IMR-90 (cell line): ENCODE measurements at places on chromosomes 2 and 18. TPM values are rescaled to one million over a fixed set of nuclear protein-coding genes. Genes with fewer than 3 reads are reported as not detected.
A peak's percentile ranks its signal among the peaks of the same experiment; 100 is the strongest.

- DNase-seq, result no peak
These were observed 29.7 kb downstream of the HADHA start for GRCh38 chr2:26214759-26215158.

DNA sequence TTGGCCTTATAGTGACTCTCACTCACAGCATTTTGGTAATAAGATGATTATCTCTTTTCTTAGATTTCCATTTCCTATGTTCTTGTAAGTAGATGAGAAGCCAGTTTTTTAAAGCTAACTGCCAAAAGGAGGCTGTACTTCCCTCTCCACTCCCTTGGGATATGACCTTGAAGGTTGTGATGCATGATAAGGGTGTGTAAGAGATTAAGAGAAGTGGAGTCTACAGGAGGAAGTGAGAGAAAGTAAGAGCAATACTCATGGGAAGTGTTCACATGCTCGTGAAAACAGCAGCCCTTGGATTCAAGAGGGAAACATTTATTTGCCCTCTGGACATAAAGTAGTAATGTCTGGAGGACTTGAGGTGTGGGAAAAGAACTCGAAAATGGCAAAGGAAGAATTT, 171.5 kb downstream of the EVA1A start:
- DNase-seq, result no peak

DNA sequence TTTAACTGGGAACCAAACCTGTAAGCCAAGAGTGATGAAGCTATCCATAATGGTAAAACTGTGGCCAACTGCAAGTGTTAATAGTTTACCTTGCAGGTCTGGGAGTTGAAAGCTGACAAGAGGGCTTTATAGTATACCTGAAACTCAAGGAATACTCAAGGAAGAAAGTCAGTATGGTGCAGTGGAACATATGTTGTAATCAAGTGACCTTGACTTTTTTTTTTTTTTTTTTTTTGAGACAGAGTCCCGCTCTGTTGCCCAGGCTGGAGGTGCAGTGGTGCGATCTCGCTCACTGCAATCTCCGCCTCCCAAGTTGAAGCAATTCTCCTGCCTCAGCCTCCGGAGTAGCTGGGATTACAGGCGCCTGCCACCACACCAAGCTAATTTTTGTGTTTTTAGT, 27.6 kb downstream of the VIL1 start:
- no peak for DNase-seq

- peak; percentile 75 for DNase-seq
These were observed 51.8 kb downstream of the LIMS1 start for GRCh38 chr2:108586116-108586515.

DNA sequence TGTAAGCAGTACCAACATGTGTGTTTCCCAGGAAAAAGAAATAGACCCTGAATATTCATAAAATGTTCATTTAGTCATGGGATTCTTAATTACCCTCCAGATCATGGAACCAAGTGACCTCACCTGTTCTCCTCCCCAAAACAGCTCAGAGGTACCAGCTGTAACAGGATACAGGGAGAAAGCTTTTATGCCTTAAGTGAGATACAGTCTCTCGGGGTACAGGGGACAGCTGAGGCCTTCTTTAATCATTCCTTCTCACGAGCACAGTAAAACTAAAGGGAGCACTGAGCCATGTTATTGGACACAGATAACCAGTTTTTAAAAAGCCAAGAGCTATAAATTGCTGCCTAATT, 16.6 kb downstream of the EPHA4 start:
- no peak for DNase-seq

DNA sequence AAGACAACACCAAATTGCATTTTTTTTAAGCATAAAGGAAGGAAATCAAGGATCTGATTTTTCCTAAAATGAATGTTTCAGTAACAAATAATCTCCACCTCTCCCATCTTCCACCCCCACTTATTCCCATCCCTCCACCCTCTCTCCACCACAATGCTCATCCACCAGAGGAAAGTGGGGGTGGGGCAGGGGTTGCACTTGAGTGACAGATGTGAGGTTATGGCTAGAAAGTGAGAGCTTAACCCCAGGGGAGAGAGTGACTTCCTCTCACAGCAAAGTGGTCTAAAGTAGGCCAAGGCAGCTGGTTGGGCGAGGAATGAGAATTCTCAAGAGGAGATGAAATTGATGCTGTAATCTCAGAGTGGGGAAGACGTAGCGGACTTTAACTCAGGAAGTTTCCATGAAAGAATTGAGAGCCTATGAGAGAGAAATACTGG, 104.7 kb downstream of the HNRNPLL start:
- DNase-seq, result no peak

DNA sequence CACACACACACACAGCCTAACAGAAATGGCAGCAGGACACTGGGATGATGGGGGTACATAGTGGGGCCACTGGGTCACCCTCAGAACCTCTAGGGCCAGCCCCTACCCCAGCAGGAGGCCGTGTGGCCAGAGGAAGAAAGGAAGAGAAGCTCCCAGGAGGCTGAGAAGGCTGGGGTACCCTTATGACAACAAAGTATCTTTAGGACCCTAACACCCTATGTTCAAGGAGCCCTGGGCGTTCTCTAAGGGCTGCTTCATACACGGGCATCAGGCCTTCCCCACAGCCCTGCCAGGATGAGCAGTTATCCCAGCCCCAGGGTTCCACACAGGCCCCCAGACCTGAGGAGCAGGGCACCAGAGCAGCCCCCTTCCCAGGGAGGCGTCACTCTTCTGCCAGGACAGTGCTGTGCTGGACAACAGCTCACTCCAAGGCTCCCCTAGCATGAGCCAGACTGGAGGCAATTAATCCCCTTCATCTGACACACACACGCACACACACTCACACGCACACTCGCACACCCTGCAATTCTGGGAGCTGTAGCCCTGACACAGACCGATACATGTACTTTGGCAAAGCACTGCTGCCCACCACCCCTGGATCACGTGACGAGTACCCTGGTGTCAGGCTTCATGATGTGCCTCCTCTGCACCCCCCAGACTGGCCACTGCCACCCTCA, 163.6 kb downstream of the TNS1 start:
- no peak for DNase-seq

DNA sequence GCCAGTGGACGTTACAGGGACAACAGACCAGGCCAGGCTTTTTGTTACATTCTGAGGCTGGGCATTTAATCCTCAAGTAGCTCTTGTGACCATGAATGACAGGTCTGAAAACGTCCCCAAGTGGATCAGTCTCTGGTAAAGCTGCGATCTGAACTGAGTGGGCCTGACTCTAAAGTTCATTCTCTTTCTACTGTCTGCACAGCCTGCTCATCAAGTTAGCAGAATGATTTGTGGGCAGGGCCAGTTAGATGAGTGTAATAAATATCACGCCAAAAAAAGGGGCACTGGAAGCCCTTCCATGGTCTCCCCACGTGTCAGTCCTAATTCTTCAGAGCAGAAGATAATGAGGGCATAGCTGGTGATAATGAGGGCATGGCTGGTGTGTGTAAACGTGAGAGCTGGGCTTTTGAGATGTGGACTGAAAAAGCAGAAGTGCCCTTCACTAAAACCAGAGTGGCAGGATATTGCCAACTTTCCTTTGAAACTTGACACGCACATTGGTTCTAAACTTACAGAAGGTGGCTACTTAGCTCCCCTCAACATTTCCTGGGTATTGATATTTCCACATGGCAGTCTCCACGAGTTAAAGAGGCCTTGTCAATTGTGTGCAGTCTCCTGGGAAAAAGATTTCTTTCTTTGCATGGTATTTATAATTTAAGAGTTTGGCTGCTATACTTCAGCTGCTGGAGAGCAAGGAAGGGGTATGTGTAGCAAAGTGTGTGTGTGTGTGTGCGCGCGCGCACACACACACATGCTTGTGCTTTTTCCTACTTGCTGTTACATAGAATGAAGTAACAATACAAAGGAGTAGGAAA, 72.7 kb upstream of the LYPD6B start:
- DNase-seq, result no peak

GRCh38 chr2:214699236-214699635, 110.2 kb downstream of the BARD1 start:
- peak; percentile 44 for DNase-seq

DNA sequence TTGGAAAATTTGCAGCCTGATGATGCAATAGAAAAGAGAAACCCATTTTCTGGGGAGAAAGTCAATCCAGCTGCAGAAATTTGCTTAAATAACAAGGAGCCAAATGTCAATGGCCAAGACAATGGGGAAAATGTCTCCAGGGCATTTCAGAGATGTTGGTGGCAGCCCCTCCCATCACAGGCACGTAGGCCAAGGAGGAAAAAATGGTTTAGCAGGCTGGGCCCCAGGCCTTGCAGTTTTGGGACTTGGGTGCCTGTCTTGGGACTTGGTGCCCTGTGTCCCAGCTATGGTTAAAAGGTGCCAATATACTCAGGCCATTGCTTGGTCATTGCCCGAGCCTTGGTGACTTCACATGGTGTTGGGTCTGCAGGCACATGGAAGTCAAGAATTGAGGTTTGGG, 368.2 kb downstream of the ERBB4 start:
- DNase-seq, result no peak

DNA sequence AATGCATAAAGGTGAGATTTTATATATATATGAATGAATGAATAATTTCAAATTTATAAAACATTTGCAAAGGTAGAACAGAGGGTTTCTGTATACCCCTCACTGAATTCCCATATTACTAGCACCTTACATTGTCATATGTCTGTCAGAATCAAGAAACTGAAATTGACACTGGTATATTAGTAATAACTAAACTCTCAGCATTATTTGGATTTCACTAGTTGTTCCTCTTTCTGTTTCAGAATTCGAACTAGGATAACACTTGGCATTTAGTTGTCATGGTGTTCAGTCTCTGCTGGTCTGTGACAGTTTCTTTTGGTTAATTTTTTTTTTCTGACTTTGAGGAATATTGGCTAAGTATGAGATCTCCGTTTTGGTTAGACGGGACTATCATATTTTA, 275.9 kb downstream of the DCC start:
- no peak for DNase-seq

DNA sequence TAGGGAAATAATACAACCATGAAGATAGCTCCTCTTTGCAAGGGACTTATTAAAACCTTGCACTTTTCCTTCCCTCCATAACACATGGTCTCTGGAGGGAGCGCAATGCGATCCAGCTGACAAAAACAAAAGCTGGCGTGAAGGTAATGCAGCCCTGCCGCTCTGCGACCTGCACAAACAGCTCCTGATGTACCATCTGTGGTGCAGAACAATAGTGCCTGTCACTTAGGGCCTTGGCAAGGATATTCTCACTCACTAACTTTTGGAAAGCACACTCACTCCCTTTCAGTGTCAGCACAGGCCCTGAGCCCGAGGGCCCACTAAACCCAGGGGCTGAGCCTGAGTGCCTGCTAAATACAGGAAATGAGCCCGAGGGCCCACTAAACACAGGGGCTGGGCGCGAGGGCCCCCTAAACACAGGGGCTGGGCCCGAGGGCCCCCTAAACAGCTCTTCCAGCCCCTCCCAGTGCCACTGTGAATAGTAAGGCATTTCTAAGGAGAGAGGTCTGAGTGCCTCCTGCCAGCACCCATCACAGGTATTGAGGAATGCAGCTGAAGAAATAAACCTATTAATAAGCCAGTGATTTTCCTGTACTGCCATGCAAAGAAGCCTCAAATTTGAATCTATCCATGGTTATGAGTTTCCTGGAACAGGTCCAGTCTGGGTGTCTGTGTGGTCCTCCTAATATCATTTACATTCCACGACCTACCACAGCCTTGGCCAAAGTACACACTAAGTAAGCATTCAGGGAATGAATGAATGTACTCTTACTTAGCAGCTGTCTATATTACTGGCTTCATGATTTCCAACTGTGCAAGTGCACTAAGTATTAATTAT, 9.3 kb downstream of the L3MBTL4 start:
- DNase-seq, result no peak

TSPYL6 gene
- not detected in 2 replicates for total RNA-seq

SGPP2 gene
- total RNA-seq, result not detected in 2 replicates
